Cortex of kidney (tissue), 1 donor: ENCODE measurements at places on chromosomes 2 and 18.

GRCh38 chr2:215836881-215837280, 176.5 kb downstream of the MREG start:
- DNase-seq, result no peak

- no peak for DNase-seq
These were observed 441.5 kb upstream of the POU3F3 start for GRCh38 chr2:104412384-104412783.

DNA sequence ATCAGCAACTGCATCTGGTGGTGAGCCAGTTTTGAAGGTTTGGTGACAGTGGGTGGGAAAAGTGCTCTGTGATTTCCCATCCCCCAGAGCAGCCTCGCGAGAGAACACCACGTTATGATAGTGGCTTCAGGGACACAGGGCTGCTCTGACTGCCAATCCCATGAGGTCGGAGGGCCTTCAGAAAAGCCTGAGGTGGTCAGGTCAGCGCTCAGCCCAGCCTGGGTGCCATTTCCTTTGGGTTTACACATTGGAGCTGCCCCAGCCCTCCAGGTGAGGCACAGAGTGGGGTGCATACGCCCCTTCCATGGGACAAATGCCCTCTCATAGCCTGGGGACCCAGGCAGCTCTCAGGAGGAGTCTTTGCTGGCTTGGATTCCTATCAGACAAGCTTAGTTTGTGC, 126.8 kb downstream of the KCTD1 start:
- DNase-seq, result no peak

DNA sequence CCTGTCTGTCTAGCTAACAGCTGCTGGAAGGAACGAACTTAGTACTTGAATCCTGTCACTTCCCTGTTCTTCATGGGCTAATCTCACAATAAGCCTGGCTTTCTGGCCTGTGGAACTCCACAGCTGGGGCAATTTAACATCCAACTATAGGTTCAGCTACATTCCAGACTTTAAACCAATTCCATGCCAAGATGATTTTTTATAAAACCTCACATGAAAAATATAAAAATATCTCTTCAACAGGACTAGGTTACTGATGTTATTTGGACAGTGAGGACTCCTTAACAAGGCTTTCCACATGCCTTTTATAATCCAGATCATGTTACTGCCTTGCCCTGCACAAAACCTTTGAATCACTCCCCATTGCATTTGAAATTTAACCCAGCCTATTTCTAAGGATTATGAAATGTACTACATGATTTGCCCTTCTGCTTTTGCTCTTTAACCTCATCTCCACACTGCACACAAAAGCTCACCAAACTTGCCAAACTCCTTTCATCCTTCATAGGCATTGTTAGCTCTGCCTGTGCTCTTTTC, 863.2 kb upstream of the CHAC2 start:
- no peak for DNase-seq

GRCh38 chr2:113370478-113371091, 66.9 kb upstream of the ZNG1B start:
- no peak for DNase-seq

DNA sequence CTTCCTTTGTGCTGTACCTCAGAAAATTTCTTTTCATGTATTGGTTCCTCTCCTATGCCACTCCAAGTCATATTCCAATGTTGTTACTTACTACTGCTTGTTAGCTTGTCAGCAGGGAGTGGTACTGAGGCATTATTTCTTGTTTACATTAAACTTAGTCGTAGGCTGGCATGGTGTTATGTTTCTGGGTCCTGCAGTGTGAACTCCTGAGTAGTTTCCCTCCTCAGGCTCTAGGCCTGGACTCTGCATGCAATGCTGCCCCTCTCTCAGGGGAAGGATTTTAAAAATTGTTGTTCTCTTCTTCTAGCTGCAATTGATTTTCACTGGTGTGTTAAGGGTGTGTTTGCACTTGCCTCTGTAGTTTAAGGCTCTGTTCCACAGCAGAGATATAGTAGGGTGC, 671.6 kb downstream of the PLCL1 start:
- DNase-seq, result no peak
